ENCODE measurements at places on chromosomes 12 and 14. TPM values are rescaled to one million over a fixed set of nuclear protein-coding genes. Genes with fewer than 3 reads are reported as not detected.

Gene RERGL
- not detected for total RNA-seq

DNA sequence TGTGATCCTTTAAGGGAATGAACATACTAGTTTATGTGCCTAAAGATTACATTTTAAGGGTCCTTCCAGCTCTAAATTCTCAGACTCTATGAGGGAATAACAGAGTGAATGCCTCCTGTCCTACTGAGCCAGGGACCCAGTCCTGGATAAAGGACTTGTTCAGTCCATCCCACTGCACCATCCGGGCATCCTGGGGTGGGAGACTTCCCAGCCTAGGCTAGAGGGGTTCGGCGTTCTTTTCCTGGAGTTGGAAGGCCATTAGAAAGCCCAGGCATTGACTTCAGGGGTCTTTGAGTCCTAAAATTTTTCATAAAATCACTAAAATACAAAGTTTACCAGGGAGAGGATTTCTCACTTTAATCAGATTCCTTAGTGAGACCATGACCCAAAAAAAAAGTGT, 127.9 kb upstream of the FKBP4 start:
- DNase-seq = no peak

- DNase-seq = peak; percentile 12
Measured at GRCh38 chr12:3655328-3655900, 97.5 kb downstream of the CRACR2A start.

DNA sequence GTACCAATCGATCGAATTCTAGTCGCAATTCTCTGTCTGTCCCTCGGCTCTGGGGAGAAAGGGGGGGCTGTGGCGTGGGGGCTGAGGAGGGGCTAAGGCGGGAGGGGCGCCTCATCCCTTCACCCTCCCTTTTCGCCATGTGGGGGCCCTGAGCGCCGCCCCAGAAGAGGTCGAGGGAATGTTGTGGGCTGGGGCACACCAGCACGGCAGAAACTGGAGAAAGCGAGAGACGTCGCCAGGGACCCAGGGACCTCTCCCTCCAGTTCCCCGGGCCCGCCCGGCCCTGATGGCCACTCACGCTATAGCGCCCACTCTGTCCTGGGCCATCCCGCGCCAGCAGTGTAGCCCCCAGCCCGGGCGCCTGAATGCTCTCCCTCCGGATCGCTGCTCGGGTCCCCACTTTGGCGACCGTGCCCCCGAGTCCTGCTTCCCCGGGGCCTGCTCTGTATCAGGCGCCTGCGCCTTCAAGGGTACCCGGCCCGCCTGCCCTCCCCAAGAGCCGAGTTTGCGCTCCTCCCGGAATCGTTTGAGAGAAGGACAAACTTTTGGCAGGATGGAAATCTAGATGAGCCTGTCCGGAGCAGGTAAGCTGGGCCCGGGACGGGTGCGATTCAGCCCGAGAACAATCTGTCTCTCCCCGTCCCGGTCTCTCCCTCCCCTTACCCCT, 62.6 kb downstream of the SMUG1 start:
- no peak for DNase-seq

GRCh38 chr12:132850291-132850690, 21.6 kb upstream of the GOLGA3 start:
- DNase-seq = no peak

DNA sequence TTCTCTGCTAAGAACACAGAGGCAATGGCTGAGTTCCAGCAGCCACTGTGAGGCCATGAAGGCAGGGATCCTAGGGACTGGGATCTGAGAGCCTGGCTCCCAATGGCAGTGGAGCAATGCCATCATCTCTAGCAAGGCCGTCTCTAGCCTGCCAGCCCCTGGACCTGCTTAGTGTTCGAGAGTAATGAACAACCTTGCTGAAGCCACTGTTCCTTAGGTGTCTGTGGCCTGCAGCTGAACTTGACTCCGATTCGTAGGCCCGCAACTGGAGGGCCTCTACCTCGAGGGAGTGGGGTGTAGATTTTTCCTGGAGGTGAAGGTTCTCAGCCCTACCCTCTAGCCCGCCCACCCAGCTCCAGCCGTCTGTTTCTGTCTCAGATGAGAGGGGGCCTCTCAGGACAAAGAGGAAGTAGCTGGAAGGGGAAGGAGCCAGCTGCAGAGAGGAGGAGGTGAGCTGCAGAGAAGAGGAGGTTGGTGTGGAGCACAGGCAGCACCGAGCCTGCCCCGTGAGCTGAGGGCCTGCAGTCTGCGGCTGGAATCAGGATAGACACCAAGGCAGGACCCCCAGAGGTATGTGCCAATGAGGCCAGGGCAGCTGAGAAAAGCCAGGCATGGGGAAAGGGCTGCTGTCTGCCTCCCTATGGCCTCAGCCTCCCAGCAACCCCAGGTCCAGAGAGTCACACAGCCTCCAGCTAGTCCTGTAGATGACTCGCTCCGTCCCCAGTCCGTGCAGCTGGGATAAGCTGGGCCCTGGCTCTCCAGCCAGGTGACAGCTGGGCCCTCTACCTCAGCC, at the start of gene PLD4:
Gene PLD4 (plus strand): TSS at position 459 of the 793 bp plus-strand sequence. CDS start 2,262 bp downstream, outside the sequence.
- no peak for DNase-seq

DNA sequence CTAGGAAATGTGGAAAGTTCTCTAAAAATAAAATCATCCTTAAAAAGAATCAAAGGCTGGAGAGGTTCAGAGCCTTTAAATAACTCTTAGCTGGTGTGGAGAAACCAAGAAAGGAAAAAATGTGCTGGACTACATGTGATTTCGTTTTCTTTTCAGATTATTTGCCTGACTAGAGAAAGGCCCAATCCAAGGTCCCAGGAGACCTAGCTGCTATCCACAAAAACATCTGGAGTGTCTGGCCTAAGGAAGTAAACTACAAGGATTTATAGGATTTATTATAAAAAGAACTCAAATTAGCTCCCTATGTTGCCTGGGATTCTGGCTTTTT, 774 bp upstream of the TMEM30B start:
- no peak for DNase-seq

DNA sequence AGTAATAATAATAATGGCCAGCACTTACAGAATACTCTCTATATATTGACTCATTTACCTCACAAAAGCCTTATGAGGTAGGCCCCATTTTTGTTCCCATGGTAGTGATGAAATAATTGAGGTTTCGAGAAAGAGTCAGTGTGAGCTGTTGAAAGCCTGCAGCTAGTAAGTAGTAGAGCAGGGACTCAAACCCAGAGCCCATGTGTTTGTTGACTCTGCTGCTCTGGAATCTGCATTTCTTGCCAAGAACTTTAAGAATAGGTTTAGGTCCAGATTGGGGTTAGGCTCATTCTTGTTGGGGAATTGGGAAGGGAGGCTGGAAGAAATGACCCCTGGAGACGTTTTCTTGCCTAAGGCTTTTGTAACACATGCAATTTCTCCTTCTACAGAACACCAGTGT, 27.9 kb downstream of the DYRK4 start:
- DNase-seq = no peak

GRCh38 chr14:97359341-97359740, 562.2 kb downstream of the VRK1 start:
- no peak for DNase-seq

Gene MAP3K9
- 4.5 TPM for total RNA-seq

Gene PCED1B
- 0.10 TPM for total RNA-seq

- DNase-seq = peak; percentile 74
Measured at GRCh38 chr14:39469094-39469710, 37.0 kb upstream of the FBXO33 start.

DNA sequence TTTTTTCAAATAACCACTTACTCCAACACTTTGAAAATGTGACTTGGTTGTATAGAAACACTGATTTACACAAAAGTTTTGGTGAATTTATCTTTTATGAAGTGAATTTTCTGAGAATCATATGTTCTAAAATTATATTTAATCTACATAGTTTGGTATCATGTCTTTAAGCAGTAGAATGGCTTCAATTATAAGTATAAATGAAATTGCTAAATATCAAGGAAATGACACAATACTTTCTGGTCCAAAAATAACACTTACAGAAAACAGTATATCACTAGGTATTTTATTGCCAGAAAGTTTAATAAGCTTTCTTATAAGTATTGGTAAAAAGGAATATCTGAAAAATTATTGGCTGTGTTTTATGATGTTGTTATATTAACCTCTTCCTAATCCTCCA, 90.9 kb downstream of the SRGAP1 start:
- DNase-seq = no peak

DNA sequence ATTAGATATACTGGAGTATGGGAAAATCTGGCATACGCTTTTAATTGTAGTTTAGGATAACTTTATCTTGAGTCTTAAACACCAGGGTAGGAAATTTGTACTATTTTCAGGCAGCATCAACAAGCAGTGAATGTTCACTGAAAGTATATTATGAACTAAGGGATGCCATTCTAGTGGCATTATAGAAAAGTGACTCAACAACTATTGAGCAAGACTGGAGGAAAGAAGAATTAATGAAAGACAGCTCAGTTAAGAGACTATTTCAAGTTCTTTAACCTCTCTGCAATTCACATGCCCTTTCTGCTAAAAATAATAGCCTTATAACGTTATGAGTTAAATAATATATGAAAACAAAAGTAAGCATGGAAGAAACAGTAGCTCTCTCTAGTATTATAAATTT, 343.1 kb downstream of the FSCB start:
- DNase-seq = no peak

Gene FOXN4
- total RNA-seq = 0.11 TPM

Gene NKX2-8
- not detected for total RNA-seq

Gene PTGER2
- total RNA-seq = not detected

Gene TAS2R20
- total RNA-seq = 2.9 TPM

DNA sequence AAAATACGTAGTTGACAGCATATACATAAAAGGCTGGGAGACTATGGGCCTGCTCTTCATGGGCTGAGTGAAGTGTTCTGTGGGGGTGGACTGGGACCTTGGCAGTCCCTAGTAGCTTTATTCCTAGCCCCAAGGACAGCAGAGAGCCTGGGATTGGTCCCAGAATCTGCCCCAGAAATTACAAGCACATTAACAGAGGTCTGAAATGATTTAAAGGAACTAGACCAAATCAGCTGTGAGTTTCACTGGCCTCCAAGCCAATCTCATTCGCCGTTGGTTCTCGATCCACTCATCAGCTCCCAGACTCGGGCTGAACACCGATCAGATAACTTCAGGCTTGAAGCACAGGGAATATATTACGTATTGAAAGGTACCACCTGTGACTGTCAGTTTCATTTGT, 77.0 kb upstream of the PSMC1 start:
- no peak for DNase-seq

Gene C3AR1
- not detected for total RNA-seq

DNA sequence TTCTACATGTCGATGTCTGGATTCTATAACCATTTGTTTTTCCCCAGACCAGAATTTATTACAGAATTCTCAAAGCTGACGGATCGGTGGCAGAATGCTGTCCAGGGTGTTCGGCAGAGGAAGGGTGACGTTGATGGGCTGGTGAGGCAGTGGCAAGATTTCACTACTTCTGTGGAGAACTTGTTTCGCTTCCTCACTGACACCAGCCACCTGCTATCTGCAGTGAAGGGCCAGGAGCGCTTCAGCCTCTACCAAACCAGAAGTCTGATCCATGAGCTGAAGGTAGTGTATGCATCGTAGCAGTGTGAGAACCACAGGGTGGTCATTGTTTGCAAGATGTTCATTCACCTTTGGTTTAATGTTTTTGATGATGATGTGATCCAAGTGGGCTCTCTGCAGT, 124.0 kb downstream of the ESR2 start:
- DNase-seq = no peak

GRCh38 chr12:115474539-115475353, 790.8 kb upstream of the TBX3 start:
- no peak for DNase-seq

Gene TAS2R50
- 2.2 TPM for total RNA-seq

Gene KRT7
- total RNA-seq = not detected

GRCh38 chr14:91745344-91745743, 13.5 kb upstream of the CATSPERB start:
- DNase-seq = no peak

Gene GUCY2C
- total RNA-seq = not detected

DNA sequence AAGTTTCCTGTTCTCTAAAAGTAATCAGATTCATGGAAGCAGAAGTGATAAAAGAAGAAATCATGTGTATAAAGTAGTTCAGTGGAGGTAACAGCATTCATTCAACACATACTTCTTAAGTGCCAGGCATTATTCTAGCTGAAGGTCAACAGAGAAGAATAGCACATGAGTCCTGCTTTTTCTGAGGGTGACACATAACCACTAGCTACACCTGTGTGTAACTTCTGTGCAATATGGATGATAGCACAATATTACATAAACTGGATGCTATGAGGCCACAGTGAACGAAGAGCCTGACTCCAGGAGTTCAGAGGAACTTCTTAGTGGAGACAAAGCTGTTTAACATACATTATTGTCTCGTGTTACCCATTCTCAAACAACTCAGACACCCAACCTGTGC, 114.3 kb upstream of the PCED1B start:
- no peak for DNase-seq

DNA sequence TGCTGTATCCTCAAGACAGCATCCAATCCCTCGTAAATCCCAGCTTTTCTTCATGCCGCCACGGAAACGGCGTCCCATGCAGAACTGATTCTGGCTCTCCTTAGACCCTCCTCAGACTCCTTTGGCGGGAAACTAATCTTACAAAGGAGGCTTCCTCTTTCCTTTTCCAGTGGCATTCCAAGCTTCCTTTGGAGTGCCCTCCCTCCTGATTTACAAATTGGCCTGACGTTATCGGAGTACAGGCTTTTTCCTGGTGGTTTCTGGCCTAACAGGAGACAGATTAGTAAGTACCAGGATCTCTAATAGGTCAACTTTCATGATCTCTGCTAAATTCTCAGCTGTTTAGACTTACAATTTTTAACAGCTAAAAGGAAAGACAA, 1.3 kb upstream of the ZDHHC17 start:
- no peak for DNase-seq

Gene PIANP
- not detected for total RNA-seq

GRCh38 chr12:108689314-108690190, 41.8 kb downstream of the CORO1C start:
- peak; percentile 89 for DNase-seq

- DNase-seq = no peak
Measured at GRCh38 chr12:51401020-51401419, 9.8 kb upstream of the GALNT6 start.

Gene PAPLN
- not detected for total RNA-seq

GRCh38 chr14:69156224-69156623, 3.3 kb upstream of the DCAF5 start:
- DNase-seq = no peak

- DNase-seq = peak; percentile 44
Measured at GRCh38 chr12:96670334-96670899, 181.0 kb downstream of the CFAP54 start.

Gene BCL11B
- not detected for total RNA-seq

DNA sequence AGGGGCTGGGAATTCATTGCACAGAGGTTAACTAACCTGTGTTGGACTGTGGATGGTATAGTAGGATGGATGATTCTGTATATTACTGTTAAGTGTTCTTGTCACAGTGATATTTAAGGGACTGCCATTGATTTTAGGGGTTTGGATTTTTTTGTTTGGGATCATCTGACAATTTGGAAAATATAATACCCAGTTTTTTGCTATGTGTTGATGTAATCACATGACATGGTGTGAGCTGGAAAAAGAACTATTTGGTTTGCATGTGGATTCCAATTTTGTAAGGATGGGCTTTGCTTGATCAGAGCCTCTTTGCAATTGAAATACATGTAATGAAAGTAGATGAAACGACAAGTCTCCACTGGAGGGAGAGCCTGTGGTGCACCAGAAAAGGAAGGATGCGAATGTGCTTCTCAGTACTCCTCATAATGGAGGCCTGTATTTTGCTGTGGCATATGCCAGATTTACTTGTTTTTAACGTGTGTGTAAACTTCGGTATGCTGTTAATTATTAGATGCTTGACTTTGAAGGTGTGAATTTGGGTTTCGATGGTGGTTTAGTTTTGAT, 2.7 kb downstream of the DYRK2 start:
- DNase-seq = peak; percentile 4

Gene EIF2S3B
- 9.2 TPM for total RNA-seq

Gene OLR1
- total RNA-seq = not detected

- peak; percentile 65 for DNase-seq
Measured at GRCh38 chr14:63727736-63728728, at the start of gene SGPP1. Gene SGPP1, minus strand, starts transcription at chr14:63728065. Its CDS starts 121 bp downstream, at chr14:63727944.

Gene SYNDIG1L
- total RNA-seq = not detected
